ENCODE measurements at places on chromosomes 3 and 15. TPM values are rescaled to one million over a fixed set of nuclear protein-coding genes. Genes with fewer than 3 reads are reported as not detected.

DNA sequence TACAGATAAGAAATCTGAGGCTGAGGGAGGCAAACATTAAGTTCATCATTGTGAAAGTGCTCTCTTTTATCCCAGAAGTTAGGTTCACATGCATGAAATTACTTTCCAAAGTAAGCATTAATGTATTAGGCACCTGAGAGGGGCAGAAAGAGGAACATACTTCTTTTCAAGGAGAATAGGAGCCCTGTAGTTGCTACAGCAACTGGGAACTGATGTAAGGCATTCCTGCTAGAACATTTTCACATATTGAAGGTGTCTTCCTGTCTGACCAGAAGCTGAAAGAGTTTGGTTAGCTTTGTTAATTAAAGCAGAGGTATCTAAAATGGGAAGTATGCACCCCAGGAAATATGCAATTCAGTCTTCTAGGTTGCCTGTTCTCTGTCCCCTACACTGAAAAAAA is 65.5 kb upstream of the ZBTB20 start:
- no peak for DNase-seq

DNA sequence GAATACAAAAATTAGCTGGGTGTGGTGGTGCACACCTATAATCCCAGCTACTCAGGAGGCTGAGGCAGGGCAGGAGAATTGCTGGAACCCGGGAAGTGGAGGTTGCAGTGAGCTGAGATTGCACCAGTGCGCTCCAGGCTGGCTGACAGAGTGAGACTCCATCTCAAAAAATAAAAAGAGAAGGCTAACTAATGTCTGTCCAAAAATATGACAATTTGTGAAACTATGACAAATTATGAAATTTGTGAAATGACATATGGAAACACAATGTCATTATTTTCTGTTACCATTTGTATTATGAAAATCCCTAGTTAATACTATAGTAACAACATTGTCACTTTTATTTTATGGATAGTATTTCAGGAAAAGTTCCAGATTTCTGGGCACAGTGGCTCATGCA is 1306.3 kb upstream of the EPHA6 start:
- DNase-seq: no peak

GRCh38 chr15:47820747-47821319 is 103.5 kb downstream of the SEMA6D start:
- no peak for DNase-seq

DNA sequence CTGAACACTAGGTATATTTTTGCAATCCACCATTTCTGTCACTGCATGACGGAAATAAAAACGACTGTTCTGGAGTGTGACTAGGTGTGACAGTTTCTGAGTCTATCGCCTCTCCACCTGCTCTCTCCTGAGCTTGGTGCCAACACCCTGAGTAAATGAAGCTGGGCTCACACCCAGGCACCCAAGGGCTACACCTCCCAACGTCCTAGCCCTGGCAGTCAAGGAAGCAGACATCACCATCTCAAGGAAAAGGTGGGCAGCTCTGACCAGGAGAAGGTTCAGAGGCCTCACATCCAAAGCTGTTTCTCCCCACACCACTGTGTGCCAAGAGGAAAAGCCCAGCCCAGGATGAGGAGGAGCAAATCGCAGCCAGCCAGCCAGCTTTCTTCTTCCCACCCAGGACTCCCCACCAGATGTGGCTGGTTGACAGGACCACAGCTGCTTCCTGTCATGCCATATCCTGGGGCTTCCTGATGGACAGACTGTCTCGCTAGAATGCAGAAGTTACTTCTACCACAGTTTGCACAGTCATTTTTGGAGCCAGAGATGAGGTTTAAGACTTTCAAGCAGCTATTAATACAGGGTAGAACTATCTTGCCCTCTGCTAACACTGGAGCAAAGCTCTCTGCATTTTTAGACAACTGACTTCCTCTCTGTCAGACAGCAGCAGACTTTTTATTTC is 3.3 kb downstream of the SCAMP2 start:
- DNase-seq: no peak

DNA sequence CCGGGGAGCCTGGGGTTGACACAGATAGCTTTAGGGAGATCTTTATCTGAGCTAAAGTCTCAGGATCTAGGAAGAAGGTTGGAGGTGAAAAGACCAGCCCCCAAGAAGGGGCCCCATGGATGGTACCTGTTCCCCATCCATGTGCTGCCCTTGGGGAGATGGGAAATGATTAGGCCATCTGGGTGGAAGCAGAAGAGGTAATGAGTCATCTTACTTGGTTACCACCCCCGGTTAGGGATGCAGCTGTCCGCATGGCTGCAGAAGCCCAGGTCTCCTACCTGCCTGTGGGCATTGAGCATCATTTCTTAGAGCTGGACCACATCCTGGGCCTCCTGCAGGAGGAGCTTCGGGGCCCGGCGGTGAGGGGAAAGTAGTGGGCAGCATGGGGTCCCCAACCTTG is 3.1 kb upstream of the CPLX3 start:
- no peak for DNase-seq

AGTR1 gene
- total RNA-seq: 13.3 TPM
